ENCODE measurements at places on chromosomes 3 and 15.

- DNase-seq = no peak
Measured at GRCh38 chr15:87322870-87323269, 933.7 kb downstream of the NTRK3 start.

DNA sequence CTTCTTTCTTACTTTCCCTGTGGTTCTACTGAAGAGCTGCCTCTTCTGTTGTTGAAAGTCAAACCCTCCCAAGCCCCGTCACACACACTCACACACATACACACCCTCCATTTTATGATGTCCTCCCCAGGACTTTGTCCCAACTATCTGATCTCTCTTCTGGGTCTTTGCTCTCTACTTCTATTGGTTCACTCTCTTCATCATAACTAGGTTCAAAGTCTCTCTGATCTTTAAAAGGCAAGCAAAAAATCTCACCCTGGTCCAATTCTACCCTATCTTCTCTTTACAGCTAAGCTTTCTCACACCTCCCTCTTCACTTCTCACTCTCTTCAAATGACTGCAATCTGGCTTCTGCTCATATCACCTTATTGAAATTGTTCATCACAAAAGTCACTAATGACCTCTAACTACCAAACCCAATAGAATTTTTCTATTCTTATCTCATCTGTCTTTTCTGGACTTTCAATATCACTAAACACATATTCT, 34.8 kb downstream of the LRRFIP2 start:
- no peak for DNase-seq

DNA sequence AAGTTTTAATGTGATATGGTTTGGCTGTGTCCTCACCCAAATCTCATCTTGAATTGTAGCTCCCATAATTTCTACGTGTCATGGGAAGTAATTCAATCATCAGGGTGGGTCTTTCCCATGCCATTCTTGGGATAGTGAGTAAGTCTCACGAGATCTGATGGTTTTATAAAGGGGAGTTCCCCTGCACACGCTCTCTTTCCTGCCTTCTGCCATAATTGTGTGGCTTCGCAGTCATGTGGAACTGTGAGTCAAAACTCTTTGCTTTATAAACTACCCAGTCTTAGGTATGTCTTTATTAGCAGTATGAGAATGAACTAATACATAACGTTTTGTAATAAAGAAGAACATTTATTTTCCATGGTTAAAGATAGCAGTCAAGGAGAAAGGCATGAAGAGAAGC, 39.2 kb upstream of the GOLIM4 start:
- DNase-seq = no peak

- DNase-seq = peak; percentile 1
Measured at GRCh38 chr3:51500632-51501131, 867 bp upstream of the DCAF1 start.

DNA sequence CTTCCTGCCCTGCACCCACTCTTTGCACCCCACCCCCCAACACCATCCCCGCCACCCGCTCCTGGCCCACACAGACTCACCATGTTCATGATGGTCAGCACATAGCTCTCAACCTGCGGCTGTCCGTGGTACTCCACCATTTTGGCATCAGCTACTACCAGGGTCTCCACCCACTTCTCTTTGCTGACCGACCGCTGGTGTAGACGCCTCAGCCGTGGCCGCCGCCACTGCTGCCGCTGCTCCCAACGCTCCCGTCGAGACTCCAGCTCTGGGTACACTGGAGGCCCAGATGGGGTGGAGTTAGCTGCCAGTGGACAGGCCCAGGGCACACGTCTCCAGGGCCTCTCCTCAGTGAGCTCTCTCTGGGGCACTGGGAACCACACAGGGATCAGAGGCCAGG, 14.8 kb downstream of the ADAMTS7 start:
- no peak for DNase-seq

DNA sequence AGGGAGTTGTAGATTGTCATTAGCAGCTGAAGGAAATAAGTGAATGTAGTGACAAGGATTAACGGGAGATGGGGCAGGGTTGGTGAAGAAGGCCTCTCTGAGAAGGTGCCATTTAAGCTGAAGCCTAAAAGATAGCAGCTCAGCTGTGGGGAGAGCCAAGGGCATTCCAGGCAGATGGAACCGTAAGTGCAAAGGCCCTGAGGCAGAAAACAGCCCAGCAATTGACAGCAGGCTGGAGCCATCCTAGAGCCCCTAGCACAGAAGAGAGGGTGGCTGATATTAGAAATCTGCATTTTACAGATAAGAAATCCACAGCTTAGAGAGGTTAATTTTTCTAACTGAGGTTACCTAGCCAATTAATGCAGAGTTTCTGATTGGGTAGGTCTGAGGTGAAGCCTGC, 374.5 kb upstream of the PROK2 start:
- DNase-seq = no peak

DNA sequence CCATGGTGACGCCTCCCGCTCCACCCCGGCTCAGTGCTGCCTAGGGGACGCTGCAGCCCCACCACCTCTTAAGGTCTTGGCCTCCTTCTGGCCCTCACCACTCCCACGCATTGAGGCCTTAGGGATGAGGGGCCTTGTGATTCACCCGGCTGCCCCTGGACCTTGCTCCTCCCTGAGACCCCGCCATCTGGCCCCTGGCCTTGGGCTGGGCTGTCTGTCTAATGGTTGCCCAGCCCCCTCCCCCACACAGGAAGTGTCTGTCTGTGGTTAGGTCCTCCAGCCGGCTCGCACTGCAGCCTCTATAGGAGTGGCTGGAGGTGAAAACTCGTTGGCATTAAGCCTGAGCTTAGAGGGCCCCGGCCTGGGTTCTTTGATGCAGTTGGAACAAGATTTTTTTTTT, 21.5 kb upstream of the MTHFS start:
- DNase-seq = no peak

DNA sequence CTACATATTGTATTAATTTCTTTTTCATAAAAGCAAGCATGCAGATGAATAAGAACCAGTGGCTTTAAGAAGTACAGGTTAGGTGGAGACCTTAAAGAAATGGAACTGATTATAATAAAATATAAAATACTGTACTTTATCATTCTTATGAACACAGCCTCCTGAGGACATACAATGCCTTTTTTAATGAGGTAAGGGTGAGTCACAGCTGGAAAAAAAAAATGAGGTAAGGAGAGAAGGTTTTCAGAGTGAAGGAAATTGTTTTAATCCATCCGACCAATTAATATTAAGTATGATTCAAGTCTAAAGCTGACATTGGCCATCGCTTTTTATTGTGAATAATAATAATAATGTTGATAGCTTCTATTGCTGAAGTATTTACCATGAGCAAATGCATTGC, 170.3 kb upstream of the SOX2 start:
- DNase-seq = no peak

DNA sequence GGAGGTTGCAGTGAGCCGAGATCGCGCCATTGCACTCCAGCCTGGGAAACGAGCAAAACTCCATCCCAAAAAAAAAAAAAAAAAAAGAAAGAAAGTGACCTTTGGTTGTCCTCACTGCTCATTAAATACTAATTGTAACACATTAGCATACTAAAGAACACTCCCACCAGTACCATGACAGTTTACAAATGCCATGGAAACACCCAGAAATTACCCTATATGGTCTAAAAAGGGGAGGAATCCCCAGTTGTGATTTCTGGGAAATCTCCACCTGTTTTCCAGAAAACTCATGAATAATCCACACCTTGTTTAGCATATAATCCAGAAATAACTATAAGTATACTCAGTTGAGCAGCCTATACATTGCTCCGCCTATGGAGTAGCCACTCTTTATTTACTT, 23.5 kb upstream of the INO80 start:
- no peak for DNase-seq

DNA sequence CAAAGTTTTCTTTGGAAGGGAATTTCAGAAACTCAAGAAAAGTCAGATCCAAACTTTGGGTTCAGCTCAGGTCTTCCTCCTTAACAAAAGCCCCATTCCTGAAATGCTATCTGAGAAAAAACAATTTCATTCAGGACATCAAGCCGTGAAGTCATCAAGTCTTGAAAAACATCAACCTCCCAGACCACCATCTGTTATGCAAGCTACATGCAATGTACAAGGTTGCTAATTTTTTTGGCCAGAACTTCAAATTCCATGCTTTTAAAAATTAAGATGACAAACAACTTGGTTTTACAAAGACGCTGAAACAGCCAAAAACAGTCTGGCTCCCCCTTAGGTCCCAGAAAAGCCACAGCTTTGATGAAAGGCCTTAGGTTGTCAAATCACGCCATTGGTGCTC, 53.9 kb upstream of the WNT5A start:
- no peak for DNase-seq

DNA sequence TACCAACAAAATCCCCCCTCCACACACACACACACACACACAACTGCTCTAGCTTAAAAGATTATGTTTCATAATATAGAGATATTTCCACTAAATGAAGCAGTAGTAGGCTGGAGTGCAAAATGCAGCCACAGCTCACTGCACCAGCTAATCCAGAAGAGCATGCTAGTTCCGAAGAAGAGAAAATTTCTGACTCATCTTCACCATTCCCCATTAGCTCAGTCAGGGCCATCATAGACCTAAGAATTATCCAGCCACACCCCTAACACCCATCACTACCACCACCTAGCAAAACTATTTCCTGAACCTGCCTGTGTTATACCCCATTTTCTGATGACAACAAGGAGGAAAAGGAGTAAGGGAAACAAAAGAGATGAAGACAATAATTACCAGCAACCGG, 67.1 kb upstream of the UBE2E2 start:
- no peak for DNase-seq

- no peak for DNase-seq
Measured at GRCh38 chr3:112371569-112371968, 38.6 kb downstream of the CD200 start.

- no peak for DNase-seq
Measured at GRCh38 chr3:191356631-191357439, 26.5 kb upstream of the UTS2B start.
